ENCODE measurements at places on chromosomes 7 and 10.

DNA sequence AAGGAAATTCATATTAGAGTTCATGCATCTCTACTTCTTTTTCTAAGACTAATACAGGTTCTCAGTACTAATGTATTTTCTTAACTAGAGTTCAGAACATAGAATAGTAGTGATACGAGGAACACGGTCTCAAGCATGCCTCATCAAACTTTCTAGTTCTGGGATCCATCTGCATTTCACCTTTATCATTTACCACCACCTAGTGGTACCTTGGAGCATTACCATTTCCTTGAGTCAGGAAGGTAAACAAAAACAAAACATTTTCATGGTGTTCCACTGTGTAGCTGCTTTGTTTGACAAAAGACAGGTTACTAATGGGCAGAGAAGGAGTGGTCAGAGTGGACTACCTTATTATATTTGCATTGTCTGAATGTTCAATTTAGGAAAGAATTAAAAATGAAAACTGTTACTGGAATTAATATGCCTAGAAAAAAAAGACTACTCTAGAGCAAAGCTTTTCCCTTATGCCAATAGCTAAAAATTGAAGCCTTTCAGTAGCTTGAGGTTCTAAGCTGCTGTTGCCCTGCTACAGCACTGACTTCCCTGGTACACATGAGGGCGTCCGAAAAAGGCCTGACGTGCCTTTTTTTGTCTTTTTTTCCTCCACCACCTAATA, 44.5 kb downstream of the STARD3NL start:
- peak; percentile 38 for DNase-seq

DNA sequence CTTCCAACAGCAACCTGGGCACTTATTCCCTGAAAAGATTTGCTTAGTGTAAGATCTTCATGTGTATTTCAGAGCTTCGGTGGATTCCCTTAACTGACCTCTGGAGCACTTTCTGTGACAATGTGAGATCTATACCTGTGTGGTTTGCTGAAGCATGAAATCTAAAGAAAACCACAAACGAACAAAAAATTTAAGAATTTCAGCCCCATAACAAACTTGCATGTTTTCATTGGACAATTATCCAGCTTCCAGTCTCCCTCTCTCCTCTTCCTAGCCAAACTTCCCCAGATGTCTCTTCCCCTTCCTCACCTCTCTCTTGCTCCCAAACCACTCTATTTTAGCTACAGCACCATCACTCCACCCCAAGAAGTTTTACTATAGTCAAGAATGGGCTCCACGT, 279.9 kb upstream of the SORCS1 start:
- DNase-seq: no peak

DNA sequence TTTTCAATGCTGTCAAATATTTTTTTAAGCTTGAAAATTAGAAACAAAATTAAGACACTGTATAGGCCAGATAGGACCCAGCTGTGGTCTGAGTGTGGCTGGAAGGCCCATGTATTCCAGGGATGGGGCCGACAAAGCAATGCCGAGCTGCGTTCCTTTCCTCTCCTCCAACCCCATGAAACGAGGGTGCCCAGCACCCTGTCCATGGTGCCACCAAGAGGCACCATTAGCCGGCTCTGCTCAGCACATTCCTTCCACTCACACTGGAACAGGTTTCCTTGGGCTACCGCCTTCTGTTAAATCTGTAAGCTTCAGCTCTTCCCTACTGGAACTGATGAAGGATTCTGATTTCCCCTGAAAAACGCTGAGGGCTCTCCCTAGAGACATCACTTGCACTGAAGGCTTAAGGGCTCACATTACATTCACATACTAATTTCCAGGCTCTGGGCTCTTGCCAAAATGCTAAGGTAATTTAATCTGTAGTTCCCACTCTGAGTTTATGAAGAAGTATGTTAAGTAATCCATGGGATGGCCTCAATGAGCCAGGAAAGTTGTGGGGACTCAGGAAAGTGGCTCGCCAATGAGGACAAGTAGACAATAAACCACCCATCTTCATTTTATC, 73.7 kb upstream of the CAMK2B start:
- no peak for DNase-seq

DNA sequence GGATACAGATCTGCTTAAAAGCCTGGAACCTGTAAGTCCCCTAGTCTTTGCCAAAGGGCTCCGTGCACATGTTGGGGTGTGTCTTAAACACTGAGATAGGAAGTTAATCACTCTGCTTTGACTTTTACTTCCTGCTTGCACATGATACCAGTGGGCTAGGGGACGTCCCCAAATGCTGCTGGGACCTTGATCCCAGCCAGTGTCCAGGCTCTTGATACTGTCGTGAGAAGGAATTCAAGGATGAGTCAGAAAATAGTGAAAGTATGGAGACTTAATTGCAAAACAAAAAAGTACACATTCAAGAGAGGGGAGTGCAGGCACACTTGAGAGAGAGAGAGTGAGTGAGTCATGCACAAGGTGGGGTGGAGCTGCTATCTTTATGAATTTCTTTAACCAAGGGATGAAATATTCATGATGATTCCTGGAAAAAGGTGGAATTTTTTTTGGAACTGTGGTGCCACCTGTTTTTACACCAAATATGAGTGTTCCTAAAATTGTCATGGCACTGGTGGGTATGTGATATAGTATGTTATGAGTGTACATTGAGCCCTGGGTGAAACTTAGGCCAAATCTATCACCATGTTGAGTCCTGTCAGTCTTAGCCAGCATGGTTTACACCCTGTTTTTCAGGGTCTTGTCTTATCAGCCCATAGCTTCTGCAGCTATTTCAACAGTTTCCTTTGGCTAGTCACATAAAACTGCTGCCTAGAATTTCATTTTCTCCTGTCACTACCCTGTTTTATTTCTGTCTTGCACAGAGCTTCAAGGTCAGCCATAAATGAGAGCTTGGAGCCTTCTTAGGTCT, 88.3 kb upstream of the CYP26C1 start:
- no peak for DNase-seq

DNA sequence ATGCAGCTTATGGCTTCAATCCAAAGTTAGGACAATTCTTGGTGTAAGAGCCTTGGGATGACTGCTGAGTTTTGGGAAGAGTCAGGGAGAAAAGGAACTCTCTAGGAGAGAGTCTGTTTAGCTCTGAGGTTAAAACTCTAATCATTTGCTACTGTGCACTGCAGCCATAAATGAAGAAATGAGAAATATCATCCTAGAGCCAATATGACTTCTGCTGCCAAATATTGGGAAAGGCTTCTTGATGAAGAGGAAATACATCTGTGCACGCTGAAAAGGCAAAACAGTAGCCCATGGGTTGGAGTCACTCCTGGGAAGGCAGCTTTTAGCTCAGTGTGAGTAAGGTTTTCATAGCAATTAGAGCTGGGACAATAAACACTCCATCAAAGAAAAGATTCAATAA, 308.8 kb downstream of the SFMBT2 start:
- DNase-seq: no peak

GRCh38 chr7:8015100-8015745, 46.6 kb downstream of the GLCCI1 start:
- DNase-seq: no peak

DNA sequence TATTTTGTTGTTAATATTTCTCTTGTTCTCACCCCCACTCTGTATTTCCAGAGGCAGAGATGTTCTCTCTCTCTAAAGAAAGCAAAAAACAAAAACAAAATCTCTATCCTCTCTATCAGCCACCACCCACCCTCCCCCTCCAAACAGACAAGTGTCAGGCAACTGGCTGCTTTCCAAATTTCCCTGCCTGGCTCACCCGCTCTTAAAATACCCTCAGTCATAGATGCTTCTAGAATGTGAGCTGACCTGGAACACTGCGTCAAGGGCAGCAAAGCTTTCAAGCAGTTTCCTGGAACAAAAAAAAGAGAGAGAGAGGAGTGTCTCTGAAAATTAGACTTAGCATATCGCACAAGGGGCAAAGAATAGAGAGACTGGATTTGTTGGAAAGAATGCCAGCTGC, 341.0 kb upstream of the ZMIZ1 start:
- no peak for DNase-seq

GRCh38 chr10:28939281-28940157, 262.2 kb downstream of the BAMBI start:
- peak; percentile 28 for DNase-seq

DNA sequence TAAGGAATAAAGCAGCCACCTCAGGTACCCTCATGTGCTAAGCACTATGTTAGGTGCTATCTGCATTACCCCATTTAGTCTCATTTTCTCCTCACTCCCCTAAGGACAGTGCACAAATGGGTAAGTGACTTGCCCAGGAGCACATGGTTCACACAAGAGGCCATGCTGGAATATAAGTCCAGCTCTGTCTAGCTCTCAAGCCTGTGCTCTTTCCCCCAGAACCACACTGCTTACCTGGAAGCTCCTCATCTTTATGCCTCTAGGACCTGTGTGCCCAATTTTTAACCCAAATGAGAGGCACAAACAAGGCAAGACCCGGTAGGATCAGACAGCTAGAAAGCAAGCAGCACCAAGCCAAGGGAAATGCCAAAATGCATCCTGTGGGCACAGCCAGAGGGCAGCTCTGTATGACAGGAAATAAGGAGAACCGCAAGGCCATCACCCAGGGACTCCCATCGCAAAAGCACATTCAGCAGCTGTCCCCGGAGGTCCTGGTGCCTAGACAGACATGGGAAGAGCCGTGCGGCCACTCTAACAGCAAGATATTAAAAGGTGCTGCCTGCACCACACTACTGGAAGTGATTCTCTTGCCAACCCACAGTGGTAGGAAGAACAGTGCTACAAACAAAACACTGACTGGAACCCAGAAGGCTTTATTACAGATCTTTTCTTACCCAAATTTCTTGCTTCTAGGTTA, 88.1 kb downstream of the GSAP start:
- no peak for DNase-seq

- no peak for DNase-seq
Measured at GRCh38 chr7:3029138-3029537, 14.5 kb downstream of the CARD11 start.

DNA sequence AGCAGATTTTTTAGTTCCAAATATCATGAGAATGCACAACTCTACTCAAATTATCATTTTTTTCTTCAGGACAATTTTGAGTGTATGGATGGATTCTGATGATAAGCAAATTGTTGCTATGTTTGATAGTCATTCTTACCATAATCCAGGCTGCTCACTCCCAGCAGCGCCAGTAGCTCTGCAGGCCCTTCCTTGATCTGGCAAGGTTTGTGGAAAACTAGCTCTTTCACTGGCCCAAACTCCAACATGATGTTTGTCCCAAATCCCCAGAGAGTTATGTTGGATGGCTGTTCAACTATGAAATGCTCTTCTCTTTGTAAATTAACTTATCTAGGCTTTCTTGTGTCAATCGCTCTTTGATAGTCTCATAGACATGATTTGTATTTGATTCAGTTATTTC, 933.7 kb downstream of the DNAJB9 start:
- no peak for DNase-seq

- DNase-seq: no peak
Measured at GRCh38 chr7:42197451-42197850, 39.6 kb downstream of the GLI3 start.

GRCh38 chr7:107693396-107693795, 32.8 kb downstream of the SLC26A4 start:
- no peak for DNase-seq

- no peak for DNase-seq
Measured at GRCh38 chr10:125029584-125030242, 87.8 kb downstream of the ZRANB1 start.

GRCh38 chr10:62414359-62414758, 40.2 kb downstream of the ZNF365 start:
- DNase-seq: no peak

GRCh38 chr10:22339761-22340328, 5.5 kb upstream of the SPAG6 start:
- no peak for DNase-seq

DNA sequence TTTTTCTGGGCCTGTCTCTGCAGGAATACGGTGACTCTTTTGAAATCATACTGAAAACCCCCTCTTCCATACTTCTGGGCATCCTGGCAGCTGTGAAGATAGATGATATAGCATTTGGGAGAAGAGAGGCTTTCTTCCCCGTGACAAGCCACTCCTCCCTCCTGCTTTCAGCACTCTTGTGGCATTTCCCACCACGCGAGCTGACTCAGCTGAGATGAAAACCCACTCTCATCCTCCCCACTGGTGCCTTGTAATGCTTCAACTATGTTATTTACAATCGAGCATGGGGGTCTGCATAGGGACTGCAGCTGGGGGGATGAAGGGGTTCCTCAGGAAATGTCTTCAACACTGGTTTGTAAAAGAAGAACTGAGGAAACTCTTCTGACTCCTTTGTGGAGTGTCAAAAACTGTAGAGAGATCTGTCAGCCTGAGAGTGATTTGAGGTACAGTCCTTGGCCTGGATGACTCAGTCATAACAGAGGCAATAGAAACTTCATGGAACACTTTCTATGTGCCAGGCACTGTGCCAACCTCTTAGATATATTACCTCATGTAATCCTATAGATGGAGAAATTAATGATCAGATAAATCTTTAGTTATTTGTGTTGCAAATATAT, 1.7 kb upstream of the TBATA start:
- DNase-seq: no peak

DNA sequence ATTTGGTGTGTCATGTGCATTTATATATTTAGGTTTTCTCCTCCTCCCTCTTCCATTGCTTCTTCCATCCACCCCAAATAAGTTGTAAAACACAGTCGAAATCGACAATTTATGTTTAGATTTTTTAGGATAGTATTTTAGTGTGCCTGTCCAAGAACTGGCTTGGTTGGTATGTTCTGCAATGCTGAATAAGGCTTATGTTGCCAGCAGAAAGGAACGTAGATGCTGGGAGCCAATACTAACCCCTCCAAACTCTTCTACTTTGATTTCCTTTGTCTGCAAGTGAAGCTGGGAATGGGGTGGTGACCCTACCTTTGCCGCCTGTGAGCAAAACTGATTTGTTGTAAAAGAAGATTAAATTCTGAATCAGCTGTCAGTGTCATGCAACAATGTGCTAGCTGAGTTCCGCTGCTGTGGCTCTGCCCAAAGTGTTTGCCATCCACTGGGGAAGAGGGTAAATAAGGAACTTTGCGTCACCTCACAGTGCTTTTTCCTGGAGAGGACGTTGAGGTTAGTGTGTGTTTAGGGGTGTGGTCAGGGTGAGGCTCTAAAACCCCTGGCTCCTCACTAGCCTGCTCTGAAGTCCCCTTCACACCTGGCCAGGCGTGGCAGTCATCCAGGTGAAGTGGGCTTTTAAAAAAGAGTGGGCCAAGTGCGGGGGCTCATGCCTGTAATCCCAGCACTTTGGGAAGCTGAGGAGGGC, 44.4 kb downstream of the TACC2 start:
- DNase-seq: no peak

DNA sequence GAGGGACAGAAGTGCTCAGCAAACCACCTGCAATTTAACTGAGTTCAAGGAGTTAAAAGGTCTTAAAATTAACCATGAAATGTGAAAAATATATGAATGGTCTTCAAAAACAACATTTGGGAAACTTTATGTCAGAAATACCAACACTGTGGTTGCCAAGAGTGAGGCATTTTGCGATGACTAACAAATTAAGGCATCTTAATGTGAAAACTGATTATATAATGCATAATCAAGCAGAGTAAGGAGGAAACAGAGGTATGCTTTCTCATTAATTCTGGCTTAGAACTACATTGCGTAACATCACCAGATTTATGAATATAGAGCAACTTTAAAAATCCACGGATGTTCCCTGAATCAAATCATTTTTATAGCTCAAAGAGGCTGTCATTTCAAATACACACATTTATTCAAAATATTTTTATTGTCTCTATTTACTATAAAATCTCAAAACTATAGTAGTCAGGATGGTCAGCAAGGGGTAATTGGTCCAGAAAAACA, 335.5 kb downstream of the LRRTM3 start:
- DNase-seq: no peak

- DNase-seq: no peak
Measured at GRCh38 chr7:65809982-65810288, 62.9 kb upstream of the VKORC1L1 start.

GRCh38 chr10:70494966-70495365, 16.4 kb downstream of the PALD1 start:
- DNase-seq: no peak

All from skin of body (tissue), 3 donors.